Putamen (tissue), 1 donor: ENCODE measurements at places on chromosomes 12 and 14.

DNA sequence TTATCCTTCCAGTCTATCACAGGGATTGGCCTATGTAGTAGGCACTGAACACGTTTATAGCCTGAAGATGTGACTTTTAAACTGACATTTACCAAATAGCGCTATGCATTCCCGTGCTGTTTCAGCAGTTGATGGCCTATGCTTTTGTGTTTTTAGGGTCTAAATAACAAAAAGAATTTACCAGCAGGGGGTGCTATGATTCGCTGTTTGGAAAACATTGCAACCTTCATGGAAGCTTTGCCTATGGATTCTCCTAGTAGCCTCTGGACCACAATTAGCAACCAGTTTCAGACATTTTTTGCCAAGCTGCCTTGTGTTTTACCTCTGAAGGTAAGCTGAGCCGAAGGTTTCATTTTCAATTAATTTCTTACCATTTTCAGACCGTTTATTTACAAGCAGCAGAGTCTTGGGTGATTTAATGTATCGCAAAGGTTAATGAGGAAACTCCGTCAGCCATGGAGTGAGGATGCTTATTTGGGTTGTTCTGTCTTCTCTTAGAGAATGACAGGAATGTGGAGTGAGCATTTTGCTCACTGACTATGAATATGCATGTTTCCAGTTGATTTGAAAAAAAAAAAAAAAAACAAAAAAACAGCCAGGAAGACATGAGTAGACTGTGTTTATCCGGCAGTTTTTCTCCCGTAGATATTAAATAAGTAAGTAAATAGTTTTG, 133.1 kb downstream of the PRIMA1 start:
- peak; percentile 83 for DNase-seq

DNA sequence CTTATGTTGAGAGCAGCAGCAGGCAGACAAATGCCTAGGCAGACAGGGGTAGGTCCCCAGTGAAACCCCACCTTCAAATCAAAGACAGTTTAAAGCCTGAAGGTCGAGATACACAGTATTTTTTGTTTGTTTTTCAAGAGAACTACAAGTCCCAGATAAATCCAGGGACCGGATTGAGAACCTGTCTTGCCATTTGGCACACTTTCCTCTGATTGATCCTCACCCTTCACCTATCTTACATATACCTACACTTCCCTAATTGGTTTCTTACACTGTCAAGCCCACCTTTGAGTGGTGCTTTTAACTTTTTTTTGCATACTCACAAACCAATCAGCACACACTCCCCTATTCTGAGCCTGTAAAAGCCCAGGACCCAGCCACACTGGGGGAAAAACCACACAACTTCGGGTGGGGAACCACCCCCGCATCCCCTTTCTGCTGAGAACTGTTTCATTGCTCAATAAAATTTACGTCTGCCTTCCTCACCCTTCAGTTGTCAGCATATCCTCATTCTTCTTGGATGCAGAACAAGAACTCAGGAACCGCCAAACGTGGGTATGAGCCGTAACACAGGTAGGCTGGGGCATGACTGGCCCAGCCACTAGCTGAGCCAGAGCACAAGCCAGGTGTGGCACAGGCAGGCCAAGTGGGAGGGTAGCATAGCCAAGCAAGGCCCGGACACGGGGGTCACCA, 11.1 kb downstream of the DICER1 start:
- DNase-seq = no peak

- no peak for DNase-seq
Observed at GRCh38 chr14:102933618-102934231, 11.3 kb downstream of the AMN start.

GRCh38 chr12:116551952-116552772, 7.0 kb upstream of the MAP1LC3B2 start:
- DNase-seq = no peak

- no peak for DNase-seq
Observed at GRCh38 chr14:26124896-26125438, 472.9 kb downstream of the NOVA1 start.

DNA sequence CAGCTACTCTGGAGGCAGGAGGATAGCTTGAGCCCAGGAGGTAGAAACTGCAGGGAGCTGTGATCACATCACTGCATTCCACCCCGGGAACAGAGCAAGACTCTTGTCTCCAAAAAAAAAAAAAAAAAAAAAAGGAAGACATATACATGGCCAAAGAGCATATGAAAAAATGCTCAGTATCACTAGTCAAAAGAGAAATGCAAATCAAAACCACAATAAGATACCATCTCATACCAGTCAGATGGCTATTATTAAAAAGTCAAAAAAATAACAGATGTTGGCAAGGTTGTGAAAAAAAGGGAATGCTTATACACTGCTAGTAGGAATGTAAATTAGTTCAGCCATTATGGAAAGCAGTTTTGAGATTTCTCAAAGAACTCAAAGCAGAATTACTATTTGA, 174.8 kb upstream of the ATF7IP start:
- DNase-seq = no peak

DNA sequence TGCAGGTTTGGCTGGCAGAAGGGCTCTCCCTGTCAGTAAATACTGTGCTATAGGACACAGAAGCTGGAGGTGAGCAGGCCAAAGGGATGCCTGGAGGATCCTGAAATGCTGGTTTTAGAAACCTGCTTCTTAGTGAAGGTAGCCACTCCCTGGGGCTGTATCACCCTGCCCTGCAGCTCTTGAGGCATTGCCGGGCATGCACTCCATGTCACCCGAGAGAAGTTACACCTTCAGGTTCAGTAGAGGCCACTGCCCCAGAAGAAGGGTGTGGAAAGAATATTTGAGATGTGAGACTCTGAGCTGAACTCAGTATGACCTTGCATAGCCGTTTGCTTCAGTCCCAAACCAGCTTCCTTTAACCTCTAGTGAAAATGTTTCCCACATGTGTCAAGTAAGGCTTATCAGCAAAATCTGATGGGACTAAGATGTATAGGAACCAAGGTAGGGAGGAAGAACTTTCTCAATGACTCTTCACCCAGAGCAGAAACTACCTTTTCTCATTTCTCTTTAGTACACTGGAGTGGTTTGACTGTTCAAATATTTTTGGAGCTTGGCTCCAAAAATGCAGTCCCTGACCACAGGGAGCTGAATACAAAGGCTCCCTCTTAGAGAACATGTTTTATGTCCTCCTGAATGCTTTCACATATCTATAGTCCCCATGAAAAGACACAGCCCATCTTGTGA, 164.5 kb upstream of the DYRK2 start:
- DNase-seq = no peak

GRCh38 chr14:28754209-28754985, 12.2 kb upstream of the FOXG1 start:
- no peak for DNase-seq

- no peak for DNase-seq
Observed at GRCh38 chr14:73613046-73613383, 698 bp downstream of the ACOT6 start.

DNA sequence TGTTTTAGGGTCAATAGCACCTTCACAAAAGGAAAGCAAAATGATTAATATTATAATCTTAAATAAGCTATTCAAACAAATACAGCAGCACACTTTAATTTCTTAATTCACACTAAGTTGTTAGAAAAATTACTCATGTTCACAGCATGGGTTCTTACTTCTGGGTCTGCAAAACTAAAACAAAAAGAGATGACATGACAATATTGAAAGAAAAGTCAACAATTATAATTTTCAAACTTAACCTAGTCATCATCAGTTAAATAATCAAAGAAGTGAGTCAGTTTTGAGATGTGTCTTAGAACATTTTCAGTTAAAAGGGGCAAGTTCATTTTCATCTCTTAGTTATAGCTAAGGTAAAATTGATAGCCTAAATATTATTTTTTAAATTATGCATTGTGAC, 47.7 kb upstream of the RMST start:
- no peak for DNase-seq

DNA sequence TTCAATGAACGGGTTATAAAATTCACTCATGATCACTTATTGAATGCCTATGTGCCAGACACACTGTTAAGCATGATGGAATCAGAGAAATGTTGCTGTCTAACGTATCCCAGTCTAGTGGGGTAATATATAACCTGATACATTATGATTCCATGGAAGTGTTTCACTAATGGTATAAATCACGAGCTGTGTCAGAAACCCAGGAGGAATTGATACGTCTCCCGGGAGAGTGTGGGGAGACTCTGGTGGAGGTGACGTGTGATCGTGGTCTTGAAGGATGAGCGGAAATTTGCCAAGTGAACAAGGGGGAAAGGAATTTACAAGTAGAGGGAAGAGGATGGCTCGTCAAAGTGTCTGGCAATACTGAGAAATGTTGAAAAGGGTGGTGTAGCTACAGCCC, 26.5 kb downstream of the MANSC1 start:
- no peak for DNase-seq

DNA sequence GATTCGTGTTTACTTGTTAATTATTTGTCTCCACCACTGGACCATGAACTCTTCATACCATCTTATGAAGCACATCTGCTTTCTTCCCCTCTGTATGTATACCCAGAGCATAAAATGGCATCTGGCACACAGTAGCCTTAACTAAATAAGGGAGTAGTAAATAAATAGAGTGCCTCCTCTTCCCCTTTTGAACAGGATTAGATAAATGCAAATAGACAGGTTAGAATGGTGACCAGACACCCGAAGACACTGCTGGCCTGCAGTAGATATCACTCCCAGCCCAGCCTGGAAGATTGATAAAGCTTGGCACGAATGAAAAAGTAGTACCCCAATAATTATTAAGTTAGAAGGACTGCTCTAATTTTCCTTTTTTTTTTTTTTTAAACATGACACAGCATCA, 6.9 kb downstream of the GALNT4 start:
- DNase-seq = no peak

GRCh38 chr12:21891751-21892217, 49.4 kb downstream of the ABCC9 start:
- peak; percentile 42 for DNase-seq

DNA sequence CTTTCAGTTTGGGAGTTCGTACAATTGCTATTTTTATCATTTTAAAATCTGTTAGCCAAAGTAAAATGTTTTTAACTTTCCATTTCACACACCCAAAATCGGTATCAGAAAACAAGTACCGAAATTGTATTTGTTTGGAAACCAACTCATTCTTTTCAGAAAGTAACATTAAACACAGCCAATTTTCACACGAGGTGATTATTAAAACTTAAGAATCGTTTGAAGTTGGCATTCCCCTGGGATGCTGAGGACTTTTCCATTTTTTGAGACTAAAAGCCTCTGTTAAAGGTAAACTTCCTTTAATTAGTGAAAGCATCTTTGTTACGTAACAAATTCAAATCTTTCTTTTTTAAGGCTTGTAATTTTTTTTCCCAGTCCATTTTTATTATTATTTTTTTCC, 623.0 kb downstream of the VRK1 start:
- DNase-seq = no peak

DNA sequence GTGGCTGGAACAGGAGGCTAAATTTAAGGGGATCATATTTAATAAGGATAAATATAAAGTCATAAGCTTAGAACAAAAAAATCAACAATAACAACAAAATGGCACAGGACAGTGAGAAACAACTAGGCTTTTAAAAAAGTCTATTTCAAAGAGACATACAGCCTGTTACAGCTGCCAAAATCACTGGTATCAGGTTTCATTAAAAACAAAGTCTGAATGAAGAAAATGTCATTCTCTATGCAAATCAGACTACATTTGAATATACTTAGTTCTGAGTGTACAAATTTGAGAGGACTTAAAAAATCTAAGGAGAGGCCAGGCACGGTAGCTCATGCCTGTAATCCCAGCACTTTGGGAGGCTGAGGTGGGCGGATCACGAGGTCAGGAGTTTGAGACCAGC, 44.0 kb downstream of the TFCP2 start:
- no peak for DNase-seq

- no peak for DNase-seq
Observed at GRCh38 chr12:128856791-128857078, 3.5 kb downstream of the GLT1D1 start.

DNA sequence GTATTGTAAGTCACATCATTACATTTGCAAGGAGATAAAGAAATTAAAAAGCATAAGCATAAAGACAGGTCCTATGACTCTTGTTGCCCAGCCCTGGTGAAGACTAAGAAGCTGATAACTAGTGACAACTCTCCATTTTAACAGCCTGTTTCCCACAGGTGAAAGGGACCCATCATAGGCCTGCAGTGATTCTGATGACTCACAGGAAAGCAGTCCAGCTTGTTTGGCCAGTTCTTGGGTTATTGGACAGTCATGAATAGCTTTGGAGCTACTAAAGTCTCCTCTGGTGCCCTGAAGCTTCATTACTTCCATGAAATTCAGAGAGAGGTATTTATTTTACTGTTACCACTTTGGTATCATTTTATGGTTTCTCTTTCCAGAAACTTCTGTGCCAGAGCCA, 55.5 kb upstream of the DYRK2 start:
- no peak for DNase-seq

DNA sequence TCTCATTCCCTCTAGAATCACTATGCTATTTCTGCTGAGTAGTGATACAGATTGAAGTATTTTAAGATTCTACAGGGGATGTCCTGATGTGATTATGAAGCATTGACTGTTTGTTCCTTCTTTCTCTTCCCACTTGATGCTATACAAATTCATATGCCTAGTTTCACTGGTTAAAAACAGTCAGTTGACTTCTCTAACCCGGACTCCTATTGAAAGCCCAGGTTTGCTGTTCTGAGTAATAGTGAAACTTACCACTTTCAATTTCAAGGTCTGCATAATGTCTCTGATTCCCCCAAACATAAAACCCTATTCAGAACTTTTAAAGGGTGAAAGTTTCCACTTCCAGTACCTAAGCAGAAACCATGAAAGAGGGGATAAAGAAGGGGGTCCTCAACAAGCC, 117.7 kb upstream of the RPL10L start:
- DNase-seq = no peak

- DNase-seq = no peak
Observed at GRCh38 chr12:98146487-98146886, 368.9 kb upstream of the TMPO start.

- no peak for DNase-seq
Observed at GRCh38 chr12:14138495-14138894, 157.1 kb upstream of the GRIN2B start.

DNA sequence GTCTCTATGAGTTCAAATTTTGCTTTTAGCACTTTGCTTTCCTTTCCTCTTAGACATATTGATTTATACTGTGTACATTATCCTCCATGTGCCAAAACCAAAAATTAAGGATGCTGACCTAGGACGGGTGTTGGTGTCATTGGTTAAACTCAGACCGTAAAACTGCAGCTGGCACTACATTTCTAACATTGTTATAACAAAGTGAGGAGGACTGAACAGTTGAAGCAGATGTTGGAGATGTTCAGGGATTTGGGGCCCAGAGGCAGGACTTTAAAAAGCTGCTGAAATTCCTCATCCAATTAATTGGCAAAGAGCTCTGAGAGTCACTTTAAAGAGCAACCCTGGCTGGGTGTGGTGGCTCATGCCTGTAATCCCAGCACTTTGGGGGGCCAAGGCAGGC, 72.4 kb downstream of the TMTC1 start:
- no peak for DNase-seq

GRCh38 chr12:27946421-27946820, 26.1 kb downstream of the PTHLH start:
- DNase-seq = no peak

GRCh38 chr14:68248481-68249255, 429.1 kb downstream of the RAD51B start:
- peak; percentile 43 for DNase-seq

DNA sequence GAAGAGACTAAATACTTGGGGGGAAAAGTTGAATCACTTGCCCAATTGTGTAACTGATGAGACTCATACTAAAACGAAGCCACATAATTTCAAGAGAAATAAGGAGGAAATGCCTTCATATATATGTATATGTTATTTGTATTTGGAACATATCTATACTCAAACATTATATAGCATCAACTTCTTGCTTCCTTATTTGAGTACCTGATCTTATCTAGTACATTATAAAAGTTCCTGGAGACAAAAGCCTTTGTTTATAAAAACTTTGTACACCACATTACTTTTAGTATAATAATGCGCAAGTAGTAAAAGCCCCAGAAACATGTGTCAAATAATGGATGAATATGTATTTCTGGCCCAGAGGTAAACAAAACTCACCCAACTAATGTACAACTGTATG, 92.0 kb downstream of the SLC2A13 start:
- no peak for DNase-seq
